K562 (cell line): ENCODE measurements at places on chromosomes 12 and 14. TPM values are rescaled to one million over a fixed set of nuclear protein-coding genes. Genes with fewer than 3 reads are reported as not detected.
A peak's percentile ranks its signal among the peaks of the same experiment; 100 is the strongest.

ADAMTS20 gene
- polyA plus RNA-seq = 0.09 TPM in 1 of 2 replicates, not detected in the other

GRCh38 chr14:98298481-98299244 lies 973.3 kb downstream of the BCL11B start:
- no peak for DNase-seq

GRCh38 chr14:104856157-104856868 lies 8.8 kb upstream of the CEP170B start:
- DNase-seq = no peak

GRCh38 chr12:25768151-25768550 lies 190.3 kb upstream of the RASSF8 start:
- no peak for DNase-seq

DNA sequence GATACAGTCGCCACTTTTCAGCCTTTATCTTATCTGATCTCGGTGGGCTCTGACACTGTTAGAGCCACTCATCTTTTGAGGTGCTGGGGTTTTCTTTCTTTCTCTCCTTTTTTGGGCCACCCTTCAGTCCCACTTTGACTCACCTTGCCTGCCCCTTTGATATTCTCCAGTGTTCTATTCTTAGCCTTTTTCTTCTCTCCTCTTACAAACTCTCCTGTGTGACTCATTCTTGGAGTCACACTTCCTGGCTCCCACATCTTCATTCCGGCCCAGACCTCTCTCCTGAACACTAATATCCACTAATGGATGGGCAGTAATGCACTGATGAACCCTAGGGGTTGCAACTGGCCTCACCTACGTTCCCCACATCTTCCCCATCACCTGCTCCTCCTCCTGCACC lies 2.2 kb upstream of the DCD start:
- DNase-seq = no peak

CCDC38 gene
- polyA plus RNA-seq = not detected in 2 replicates

DNA sequence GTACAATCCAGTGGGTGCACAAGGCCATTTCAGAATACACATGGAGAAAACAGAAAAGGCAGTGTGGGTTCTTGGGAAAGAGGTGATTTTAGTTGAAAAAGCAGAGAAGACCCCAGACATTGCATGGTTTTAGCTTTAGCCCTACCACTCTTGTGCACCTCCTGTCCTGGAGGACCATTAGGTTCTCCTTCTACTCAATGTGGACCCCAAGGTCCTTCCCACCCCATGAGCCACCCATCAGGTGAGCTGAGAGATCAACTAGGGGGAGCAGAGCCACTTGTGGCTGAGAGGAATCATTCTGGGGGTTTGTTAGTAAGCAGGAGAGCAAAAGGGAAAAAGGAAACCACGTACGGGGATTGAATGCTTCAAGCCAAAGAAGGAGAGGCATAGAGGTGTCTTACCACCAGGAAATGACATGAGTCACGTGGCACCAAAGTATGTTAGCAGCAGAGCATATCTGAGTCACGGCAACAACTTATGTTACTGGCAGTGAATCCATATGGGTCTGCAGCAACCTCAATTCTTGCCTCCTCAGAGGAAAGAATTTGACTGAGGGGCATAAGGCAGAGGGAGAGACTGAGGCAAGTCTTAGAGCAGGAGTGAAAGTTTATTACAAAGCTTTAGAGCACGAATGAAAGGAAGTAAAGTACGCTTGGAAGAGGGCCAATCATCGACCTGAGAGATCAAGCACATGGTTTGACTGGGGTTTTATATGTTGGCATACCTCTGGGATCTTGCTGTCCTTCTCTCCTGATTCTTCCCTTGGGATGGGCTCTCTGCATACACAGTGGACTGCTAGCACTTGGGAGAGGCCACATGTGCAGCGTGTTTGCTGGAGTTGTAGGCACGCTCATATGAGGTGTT lies 73.9 kb downstream of the HSD17B6 start:
- peak; percentile 41 for DNase-seq

GRCh38 chr12:88985011-88985410 lies 367.3 kb downstream of the DUSP6 start:
- no peak for DNase-seq

SLC17A8 gene
- polyA plus RNA-seq = 0.03 TPM in 1 of 2 replicates, not detected in the other

- no peak for DNase-seq
These were observed 138.0 kb downstream of the ZNF664 start for GRCh38 chr12:124111006-124111405.

DACT1 gene
- 0.20 and 0.29 TPM in 2 replicates for polyA plus RNA-seq

DNA sequence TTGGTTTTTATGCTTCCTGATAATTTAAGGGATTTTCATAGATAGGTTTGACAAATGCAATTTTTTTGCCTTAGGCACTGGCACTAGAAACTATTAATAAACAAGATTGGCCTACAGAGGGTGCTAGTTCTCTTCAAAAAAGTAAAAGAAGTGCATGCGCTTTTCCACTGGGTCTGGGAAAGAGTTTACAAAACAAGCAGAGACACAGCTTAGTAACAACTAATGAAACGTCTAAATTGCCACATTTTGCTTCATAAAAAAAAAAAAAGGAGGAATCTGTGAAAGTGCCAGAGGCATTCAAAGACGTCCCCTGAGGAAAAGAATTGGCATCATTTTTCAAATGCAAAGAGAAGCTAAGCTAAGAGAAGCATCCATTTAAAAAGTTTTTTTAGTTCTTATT lies 58.3 kb upstream of the EEA1 start:
- peak; percentile 56 for DNase-seq

NXPH4 gene
- 1.1 and 1.3 TPM in 2 replicates for polyA plus RNA-seq

TCL1A gene
- polyA plus RNA-seq = 0.11 TPM in 1 of 2 replicates, not detected in the other

GRCh38 chr12:6963016-6963731 lies 7.3 kb downstream of the PHB2 start:
- no peak for DNase-seq

DNA sequence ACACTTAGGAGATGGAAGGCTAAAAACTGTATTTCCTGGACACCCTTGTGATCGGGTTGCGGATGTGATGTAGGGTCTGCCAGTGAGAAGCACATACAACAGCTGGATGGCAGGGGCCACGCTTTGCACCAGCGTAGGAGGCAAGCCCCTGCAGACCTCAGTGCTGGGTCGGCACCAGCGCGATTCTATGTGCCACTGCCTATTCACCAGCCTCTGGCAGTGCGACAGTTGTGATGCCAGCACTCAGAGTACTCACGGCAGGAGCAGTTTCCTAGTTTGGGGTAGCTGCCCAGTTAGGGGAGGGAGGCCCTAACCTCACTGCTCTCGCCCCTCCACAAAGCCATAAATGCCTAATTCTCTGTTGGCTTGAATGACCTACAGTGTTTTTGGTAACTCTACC lies 31.6 kb downstream of the SPTLC2 start:
- no peak for DNase-seq

DNA sequence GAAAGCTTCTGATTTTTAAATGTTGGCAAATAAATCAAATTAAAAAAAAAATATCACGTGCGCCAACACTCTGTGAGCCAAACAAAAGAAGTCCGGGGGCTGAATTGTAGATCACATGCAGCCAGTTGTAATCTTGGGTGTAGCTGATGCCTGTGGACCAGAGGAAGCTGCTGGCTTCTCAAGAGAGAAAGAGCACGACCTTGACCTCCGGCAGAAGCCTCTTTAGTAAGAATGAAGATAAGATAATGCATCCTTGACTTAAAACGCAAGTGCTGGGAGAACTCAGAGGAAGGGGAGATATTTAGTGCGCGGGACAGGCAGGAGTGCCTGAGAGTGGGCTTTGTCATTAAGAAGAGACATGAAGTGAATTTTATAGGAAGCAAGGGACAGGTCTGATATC lies 162.8 kb upstream of the TBX3 start:
- no peak for DNase-seq

DNA sequence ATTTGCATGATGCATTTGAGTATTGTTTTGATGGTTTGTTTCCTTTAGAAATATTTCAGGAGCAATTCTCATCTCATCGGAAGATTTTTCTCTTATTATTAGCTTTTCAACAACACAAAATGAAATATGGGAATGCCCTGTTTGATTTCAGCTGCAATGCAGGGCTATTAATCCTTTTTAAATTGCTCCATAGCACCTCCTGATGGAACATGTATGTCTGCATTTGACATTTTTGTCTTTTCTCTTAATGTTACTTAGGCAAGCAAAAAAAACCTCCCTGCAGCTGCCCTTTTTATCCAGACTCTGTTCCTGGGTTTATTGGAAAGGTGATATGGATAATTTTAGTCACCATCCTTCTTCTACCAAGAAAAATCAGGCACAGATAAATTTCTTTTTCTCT lies 895.8 kb downstream of the RPS29 start:
- no peak for DNase-seq

DPPA3 gene
- not detected in 2 replicates for polyA plus RNA-seq

- DNase-seq = no peak
These were observed 221.8 kb downstream of the MSRB3 start for GRCh38 chr12:65500091-65500900.

DNA sequence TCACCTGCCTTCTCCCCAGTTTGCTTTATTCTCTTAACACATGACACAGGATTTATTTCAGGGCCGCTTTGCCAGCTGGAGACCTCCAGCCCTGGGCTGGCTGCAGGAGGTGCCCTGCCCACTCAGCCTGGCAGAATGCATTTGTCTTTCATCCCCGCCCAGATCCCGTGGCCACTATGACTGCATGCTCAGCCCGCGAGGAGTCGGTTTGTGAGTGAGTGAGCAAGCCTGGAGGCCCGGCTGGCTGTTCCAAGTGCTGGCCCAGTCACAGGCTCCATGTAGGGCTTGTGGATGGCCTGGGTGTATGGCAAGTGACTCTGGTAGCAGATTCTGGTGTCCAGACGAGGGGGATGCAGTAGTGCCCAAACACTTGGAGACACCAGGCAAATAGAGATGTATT lies 2.1 kb downstream of the TDP1 start:
- DNase-seq = no peak

IGF1 gene
- 4.1 and 7.1 TPM in 2 replicates for polyA plus RNA-seq

GRCh38 chr12:57142121-57142520 lies 5.3 kb downstream of the LRP1-AS start:
- DNase-seq = peak; percentile 43

CCDC77 gene
- polyA plus RNA-seq = 14.8 and 26.4 TPM in 2 replicates

MSI1 gene
- not detected in 2 replicates for polyA plus RNA-seq

DNA sequence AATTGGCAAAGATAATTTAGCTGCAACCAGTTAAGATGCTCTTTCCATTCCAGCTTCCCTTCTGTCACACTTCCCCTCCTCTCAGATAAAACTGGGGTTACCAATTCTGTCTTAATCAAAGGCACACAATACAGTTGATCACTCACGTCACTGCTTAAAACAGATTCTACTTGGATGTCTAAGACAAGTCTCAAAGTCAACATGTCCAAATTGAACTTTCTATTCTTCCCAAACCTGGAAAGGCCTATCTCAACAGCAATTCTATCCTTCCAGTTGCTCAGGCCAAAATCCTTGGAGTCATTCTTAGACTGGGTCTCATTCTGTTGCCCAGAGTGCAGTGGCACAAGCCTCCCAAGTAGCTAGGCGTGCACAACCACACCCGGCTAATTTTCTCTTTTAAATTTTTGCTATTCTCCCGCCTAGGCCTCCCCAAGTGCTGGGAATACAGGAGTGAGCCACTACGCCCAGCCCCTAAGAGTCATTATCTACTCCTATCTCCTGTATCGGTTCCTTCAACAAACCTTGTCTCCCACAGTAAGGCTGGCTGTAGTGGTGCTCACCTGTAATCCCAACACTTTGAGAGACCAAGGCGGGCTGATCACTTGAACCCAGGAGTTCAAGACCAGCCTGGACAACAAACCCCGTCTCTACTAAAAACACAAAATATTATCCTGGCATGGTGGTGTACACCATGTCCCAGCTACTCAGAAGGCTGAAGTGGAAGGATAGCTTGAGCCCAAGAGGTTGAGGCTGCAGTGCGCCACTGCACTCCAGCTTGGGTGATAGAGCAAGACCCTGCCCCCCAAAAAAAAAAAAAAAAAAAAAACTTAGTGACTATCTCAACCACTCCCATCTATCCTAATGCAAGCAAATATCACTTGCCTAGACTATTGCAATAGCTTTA lies 4.7 kb downstream of the RPS29 start:
- DNase-seq = no peak
